NCI-H526 treated with DMSO at 0.1 percent for 48 hours (cell line): ENCODE measurements at places on chromosomes 2 and 18.

- DNase-seq: no peak
Measured at GRCh38 chr2:15946983-15947382, 6.6 kb downstream of the MYCN start.

- no peak for DNase-seq
Measured at GRCh38 chr2:229669841-229670240, 44.5 kb downstream of the DNER start.

- no peak for DNase-seq
Measured at GRCh38 chr2:111175615-111176014, 54.9 kb downstream of the BCL2L11 start.

DNA sequence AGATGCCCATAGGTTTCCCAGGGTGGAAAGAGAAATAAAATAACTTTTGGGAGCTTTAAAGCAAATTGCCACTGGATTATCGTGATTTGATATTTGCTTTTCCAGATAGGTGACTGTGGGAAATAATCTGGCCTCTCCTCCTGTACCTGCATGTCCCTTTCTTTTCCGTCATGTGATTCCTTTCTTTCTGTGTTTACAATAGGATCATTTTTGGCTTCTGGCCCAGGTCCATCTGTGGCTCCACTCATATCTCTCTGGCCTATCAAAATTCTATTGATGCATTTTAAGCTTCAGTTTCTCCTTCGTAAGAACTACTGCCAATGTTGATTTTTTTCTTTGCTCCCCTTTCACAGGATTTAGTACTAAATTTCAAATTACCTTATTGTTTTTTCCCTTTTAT is 153.6 kb downstream of the CCDC85A start:
- no peak for DNase-seq

DNA sequence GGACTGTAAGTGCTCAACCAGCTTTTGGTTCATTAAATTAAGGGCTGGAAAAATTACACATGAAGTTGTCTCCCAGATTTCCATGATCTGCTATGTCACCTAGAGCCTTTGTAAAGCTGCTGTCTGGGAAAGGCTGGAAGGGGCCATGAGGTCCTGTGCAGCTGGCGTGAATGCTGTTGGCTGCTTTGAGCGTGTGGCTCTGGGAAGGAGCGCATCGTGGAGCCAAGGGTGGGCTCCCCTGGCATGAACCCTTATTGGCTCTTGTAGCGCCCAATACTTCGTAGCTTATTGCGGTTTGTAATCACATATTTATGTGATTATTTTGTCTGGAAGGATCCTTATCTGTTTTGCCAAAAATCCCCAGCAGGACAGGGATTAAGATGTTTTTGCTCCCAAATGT is 70.5 kb upstream of the LMAN1 start:
- no peak for DNase-seq

DNA sequence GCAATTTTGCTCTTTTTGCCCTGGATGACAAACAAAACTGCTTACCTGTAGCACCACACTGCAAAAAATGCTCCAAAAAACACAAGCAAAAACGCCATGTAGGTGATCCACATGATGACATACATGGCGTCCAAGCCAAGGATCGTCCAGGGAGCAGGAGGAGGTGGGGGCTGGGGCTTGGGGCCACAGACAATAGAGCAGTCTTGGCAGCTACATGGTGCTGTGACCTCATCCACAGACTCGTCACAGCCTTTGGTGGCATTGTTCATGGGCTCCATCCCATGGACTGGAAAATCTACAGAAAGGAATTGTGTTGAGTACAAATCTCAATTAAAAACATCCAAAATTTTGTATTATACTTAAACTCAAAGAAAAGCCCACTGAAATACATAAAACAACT is 26.1 kb downstream of the NPC1 start:
- no peak for DNase-seq

- DNase-seq: no peak
Measured at GRCh38 chr18:46628206-46628605, 28.8 kb downstream of the LOXHD1 start.
